ENCODE measurements at places on chromosomes 12 and 14.
A peak's percentile ranks its signal among the peaks of the same experiment; 100 is the strongest.

GRCh38 chr12:109542876-109543275 lies 30.4 kb downstream of the MMAB start:
- no peak for DNase-seq

DNA sequence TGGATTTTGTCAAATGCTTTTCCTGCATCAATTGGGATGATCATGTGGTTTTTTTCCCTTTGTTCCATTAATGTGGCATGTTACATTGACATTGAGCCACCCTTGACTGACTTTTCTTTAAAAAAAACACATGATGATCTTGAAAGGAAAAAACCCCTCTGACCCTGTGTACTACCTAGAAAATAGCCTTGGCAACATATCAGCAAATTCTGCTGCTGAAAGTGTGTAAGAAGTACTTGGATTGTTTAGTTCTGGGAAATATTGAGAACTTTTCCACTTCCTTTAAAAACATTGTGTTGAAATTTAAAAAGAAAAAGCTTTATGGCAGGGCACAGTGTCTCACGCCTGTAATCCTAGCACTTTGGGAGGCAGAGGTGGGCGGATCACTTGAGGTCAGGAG lies 20.7 kb downstream of the ACACB start:
- no peak for DNase-seq

GRCh38 chr14:44149597-44149996 lies 357.5 kb downstream of the FSCB start:
- DNase-seq: peak; percentile 39

DNA sequence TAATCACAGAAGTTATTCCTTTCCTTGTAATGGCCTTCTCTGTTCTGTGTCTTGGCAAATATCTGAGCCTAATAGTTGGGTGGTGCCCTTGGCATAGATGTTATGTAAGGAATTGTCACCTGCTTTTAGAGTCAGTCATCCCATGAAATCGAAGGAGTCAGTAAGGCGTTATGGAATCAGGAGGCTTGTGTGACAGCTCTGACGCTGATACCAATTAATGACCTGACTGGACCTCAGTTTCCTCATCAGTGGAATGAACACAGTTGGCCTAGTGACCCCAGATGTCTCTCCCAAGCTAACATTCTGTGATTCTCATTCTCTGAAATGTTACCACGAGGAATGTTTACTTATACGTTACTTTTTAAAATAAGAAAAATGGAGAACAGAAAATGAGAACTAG lies 32.1 kb downstream of the TXNRD1 start:
- no peak for DNase-seq

- no peak for DNase-seq
Observed at GRCh38 chr12:122841544-122842321, 6.5 kb downstream of the HIP1R start.

- DNase-seq: no peak
Observed at GRCh38 chr12:20528208-20528607, 159.9 kb downstream of the PDE3A start.

DNA sequence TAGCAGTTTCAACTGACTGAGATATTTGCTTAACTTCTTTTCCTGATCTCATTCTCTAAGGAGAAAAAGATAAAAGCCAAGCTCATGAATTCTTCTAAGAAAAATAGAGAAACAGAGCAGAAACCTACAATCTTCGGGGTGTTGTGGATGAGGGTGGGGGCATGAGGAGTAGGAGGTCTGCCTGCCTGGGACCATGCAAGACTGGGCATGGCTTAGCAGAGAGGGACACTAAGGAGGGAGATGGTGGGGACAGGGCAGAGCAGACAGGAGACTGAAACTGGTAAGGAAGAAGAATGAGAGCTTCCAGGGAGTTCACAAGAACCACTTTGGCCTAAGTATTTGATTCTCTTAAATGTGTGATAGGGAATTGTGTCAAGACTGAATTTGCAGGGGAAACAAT lies 188.0 kb downstream of the CFAP54 start:
- no peak for DNase-seq

DNA sequence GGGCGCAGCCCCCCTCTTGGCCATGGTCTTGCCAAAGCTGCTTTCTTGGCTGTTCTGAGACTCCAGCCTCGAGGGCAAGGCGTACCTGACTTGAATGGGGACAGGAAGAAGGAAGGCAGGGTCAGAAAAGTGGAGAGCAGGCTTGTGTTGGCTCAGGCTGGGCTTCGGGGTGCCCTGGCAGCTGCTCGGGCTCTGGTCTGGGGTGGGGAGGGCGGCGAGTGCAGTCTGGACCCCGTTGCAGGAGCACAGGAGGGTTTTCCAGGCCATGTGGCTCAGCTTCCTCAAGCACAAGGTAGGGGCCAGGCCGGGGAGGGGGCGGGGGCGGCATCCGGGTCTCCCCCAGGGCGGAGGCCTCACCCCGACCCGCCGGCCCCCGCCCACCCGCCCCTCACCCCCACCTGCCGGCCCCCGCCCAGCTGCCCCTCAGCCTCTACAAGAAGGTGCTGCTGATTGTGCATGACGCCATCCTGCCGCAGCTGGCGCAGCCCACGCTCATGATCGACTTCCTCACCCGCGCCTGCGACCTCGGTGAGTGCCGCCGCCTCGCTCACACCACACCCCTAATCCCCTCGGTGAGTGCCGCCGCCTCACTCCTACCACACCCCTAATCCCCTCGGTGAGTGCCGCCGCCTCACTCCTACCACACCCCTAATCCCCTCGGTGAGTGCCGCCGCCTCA lies 4.2 kb downstream of the NOC4L start:
- no peak for DNase-seq

- no peak for DNase-seq
Observed at GRCh38 chr12:107564946-107565345, 120.7 kb upstream of the PWP1 start.

- no peak for DNase-seq
Observed at GRCh38 chr12:107461222-107461975, 224.2 kb upstream of the PWP1 start.

DNA sequence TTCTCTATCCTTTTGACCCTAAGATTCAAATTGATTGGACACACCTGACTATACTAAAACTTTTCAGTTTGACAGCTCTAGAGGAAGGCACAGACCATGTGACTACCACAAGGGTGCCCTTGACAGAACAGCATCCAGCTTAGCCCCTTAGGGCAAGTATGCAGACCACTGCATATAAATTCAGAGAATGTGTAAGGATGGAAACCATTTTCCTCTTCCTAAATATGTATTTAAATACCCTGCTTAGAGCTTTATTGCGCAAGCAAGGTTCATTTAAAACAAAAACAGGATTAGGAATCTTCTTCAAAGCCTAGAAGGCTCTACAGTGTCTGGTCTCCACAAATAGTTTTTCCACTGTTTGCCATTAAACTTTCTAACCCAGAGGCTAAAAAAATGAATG lies 202.8 kb downstream of the MED13L start:
- no peak for DNase-seq

- DNase-seq: no peak
Observed at GRCh38 chr12:1614360-1614759, 14.7 kb upstream of the WNT5B start.

GRCh38 chr12:125340791-125341190 lies 275.6 kb downstream of the AACS start:
- no peak for DNase-seq
